ENCODE measurements at places on chromosomes 1 and 21.

GRCh38 chr1:23617084-23617521, 57.8 kb upstream of the ID3 start:
- no peak for DNase-seq

- DNase-seq = no peak
These were observed 39.7 kb downstream of the UBE2U start for GRCh38 chr1:64242895-64243756.

DNA sequence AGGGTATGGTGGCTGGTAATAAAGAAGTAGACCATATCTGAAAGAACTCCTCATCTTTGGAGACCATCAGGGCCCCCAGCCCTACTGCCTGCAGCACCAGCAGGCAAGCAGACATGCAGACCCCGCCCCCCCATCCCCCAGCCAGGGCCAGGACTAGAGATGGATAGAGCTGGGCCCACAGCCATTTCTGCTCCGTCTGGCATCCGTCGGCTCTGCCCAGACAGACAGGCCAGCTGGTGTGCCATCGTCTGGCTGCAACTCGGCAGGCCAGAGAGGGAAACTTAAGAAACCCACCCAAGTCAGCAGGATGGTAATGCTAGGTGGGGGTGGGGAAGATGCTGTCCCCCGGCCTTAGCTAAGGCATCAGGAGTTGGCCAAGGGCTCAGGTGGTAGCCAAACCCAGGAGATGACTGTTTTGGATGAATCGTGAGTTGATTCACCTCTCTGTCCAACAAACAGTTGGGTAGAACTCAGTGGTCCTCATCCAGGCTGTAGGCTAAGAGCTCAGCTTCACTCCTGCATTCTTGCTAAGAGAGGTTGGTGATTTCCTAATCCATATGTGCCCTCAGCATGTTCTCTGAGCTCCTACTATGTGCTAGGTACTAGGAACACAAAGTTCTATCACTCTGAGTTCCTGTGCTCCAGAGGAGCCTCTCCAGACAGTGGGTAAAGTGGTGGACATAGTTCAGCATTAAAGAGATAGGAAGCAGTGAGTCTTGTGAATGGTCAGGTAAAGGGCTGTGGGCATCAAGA, 23.2 kb upstream of the TMEM222 start:
- DNase-seq = no peak

DNA sequence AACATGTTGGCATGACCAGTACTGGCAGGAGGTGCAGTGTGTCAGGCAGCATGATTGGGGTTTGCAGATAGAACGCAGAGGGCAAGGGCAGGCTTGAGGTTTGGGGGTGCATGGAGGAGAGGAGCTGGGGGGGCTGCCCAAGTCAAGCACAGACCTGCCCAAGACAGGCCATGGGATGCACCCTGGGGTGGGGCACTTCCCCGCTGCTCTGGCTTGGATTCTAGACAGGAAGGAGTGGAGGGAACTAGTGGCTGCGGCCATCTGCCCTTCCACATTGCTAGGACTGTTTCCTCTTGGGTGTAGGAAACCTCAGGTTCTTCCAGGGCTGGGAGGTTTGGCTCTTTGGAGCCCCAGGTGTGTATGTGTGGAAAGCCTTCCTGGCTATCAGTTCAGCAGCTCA, 3.0 kb downstream of the PDXK start:
- no peak for DNase-seq

- no peak for DNase-seq
These were observed 5.3 kb upstream of the C1orf174 start for GRCh38 chr1:3905266-3905952.

All from substantia nigra (tissue), 51 donors.